ENCODE measurements at places on chromosomes 4 and X. TPM values are rescaled to one million over a fixed set of nuclear protein-coding genes. Genes with fewer than 3 reads are reported as not detected.

- peak; percentile 90 for DNase-seq
Observed at GRCh38 chr4:83320548-83320947, 14.1 kb downstream of the HPSE start.

DNA sequence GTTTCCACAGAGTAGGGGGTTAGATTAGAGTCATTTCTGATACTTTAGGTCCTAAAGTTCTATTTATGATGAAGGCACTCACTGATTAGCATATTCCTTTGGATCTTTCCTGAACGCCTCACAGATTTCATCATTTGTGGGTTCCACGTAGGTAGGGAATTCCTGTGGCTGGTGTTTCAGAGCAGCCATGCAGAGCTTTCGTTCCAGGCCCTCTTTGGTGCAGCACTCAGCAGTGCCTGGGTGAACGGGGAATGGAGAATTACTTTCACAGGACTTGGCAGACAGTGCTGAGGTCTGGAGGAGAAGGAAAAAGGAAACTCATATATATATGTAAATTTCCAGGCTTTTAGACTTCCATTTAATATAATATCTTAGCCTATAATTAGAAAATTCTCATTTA lies 18.5 kb downstream of the GC start:
- no peak for DNase-seq

DNA sequence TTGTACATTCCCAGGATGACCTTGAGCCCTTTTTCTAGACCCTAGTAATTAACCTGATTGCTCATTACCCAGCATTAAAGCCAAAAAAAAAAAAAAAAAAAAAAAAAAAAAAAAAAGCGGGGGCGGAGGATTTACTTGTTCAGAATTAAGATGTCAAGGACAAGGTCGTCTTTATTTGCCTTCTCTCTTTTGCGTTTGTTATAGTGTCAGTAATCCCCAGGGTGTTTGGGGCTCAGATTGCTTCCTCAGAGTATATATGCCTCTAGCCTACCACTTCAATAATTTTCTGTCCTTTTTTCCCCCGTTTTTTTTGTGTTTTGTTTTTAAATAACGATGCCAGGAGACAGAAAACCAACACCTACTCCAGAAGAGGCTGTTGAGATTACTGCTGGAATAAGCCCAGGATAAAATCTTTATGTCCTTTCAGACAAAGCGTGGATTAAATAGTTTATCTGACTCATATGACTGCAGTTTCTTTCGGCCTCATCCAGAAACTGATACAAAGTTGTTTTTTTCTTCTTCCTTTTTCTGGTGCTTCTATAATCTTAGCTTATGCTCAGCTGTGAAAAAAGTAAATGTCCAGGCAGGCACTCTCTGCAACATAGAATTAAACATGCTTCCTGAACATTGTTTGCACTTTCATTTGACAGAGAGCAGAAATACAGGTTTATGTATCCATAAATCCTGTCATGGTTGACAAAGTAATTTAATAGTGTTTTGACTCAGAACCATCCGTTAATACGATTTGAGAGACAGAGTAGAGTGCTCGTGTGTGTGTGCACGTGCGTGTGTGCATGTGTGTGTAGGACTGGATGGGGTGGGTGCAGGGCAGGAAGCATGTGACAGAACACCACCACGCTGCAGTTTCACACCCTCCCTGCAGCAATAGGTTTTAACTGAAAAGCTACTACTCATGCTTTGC lies 138.6 kb downstream of the AFF1 start:
- peak; percentile 89 for DNase-seq

GRCh38 chr4:38400946-38401345 lies 263.1 kb upstream of the KLF3 start:
- no peak for DNase-seq

DNA sequence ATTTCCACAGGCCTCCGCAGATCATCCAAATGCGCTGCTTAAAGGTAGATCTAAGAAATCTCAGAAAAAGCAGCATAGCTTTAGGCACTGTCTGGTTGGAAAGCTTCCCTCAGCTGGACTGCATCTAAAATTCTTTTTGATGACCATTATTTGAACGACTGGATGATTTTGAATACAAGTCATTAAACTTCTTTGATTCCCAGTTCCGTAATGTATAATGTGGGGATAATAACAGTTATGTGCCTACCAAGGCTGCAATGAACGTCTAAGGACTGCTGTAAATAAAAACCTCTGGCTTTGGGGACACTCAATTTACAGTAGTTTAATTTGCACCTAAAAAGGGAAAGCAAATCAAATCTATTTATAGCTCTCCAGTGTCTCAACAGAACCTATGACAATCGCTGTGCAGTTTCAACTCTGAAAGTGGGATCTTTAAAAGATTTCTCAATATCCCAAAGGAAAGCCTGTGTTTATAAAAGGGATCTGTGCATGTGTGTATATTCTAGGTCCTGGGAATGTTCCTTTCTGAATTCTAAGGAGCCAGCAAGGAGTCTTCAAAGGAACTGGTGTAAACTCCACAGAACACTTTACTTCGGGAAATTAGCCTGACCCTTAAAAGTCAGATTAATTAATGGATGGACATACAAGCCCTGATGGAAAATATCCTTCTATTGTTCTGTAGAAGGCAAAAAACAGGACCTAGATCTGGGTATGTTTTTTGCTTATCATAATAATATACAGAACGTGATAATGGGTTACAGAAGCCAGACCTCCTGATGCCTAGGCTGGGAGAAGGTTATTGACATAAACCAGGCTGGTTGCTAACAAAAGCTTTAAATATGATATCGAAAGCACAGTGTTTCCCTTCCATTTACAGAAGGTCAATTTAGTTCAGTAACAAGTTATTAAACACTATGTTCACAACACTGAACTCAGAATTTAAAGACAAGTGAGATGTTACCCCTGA lies 53.4 kb downstream of the AFAP1 start:
- DNase-seq: no peak

DNA sequence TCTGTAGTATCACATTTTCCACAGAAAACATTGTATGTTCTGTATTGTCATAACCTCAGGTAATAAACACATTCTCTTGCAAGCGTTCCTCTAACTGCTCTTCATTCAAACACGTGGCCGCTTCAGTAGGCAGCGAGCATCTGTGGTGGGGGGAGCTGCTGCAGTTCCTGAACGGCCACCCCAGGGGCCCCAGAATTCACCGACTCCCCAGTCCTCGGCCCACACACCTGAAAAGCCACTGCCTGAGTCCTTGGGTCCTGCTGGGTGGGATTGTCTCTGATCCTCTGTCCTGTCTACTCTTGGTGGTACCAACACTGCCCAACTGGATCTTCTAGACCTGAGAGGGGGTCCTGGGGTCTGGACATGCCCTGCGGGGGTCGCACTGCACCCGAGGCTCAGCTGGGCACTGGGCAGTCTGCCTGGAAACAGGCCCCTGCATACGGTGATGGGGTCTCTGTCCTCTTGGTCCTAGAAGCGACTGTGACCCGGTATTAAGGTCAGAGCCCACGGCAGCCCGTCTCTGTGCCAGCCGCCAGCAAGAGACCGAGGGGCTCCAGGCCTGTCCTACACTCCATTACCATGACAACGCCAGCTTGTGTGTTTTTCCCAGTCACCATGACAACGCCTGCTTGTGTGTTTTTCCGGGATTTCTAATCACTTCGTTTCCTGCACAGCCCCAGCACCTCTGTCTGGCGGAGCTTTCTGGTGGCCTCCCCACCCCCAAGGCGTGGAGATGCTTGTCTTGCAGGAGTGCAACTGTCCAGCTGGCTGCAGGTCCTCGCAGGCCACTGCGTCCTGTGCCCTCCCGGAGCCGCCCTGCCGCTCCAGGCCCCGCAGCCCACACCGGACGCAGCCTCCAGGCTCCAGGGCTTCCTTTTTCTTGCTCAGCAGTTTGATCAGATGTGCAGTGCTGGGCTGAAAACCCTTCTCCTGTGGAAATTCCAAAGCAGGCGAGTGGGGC lies 16.0 kb downstream of the CTBP1 start:
- DNase-seq: peak; percentile 77

GRCh38 chr4:2733844-2734574 lies 22.1 kb downstream of the TNIP2 start:
- DNase-seq: no peak

DNA sequence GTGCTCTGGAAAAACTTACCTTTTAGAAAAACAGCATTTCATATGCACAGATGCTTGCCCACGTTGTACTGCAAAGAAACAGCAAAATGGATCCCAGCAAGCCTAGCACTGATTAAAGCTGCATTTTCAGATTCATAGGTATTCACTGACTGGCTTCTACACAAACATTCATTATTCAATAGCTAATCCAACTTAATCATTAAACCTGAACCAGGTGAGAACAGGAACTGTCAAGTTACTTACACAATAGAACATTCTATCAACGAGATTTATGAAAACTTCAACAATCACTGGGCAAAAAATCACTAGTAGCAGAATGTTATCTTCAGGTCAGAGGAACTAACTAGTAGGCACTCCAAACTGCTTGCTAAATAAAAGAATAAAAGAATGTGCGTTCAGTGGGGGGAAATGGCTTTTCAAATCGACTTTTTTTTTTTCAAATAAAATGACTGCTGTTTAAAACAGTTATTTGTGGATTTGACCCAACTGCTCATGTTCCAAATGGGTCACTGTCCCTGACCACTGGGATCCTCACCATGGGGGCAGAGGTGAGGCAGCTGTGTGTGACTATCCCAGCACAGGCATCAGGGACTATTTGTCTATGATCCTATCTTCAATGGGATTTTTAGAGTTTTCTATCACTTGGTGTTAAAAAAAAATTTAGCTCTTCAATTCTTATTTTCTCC lies 42.3 kb downstream of the STX18 start:
- DNase-seq: no peak

- DNase-seq: no peak
Observed at GRCh38 chrX:153475271-153475670, 4.9 kb upstream of the HAUS7 start.

- DNase-seq: no peak
Observed at GRCh38 chrX:129581904-129582303, 41.8 kb downstream of the OCRL start.

GRCh38 chrX:151505796-151506195 lies 57.7 kb upstream of the PASD1 start:
- DNase-seq: no peak

DNA sequence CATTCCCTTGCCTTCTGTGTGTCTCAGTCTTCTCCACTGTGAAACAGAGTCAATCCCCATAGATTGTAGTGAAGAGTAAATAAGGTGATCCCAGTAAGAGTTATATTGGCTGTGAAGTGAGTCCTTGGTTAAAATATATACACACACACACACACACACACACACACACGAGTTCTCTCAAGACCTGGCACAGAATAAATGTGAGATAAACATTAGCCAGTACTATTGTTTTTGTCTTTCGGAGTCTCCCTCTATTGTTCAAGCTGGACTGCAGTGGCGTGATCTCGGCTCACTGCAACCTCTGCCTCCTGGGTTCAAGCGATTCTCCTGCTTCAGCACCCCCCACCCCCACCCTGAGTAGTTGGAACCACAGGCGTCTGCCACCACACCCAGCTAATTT lies 44.8 kb upstream of the FAM156A start:
- no peak for DNase-seq

The MAGEB2 gene
- not detected for total RNA-seq

The DTHD1 gene
- total RNA-seq: 10.3 TPM

The TMEM271 gene
- not detected for total RNA-seq

The KCTD8 gene
- total RNA-seq: not detected

The VCX3B gene
- not detected for total RNA-seq

The PCYT1B gene
- 0.51 TPM for total RNA-seq

The PHKA1 gene
- 7.6 TPM for total RNA-seq

Measured in spleen (tissue), 13 donors.